ENCODE measurements at places on chromosomes 2 and 18.

GRCh38 chr18:54506516-54507261 is 84.4 kb upstream of the DYNAP start:
- H3K4me1 ChIP-seq: no peaks in the 10 kb centered on the region
- no peak for DNase-seq
- no peaks in the 10 kb centered on the region for H3K27me3 ChIP-seq
- no peak overlapping the region for H3K4me3 ChIP-seq
- H3K27ac ChIP-seq: no peak overlapping the region

DNA sequence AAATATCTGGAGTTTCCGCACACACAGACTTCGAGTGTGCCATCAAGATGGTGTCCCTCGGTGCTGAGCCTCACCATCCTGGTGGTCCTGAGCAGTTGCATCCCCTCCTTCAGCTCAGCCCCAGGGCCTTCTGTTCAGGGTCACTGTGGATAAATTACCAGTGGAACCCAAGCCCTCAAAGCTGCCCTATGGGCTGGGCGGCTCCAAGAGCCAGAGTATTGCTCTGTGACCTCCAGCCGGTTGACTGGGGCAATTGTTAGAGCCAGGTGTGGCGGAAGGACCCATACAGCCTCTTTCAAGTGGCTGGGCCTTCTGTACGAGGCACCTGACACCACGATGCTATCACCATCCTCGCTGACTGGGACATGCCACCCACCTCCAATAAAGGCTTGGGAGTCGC is 215.5 kb downstream of the GBX2 start:
- H3K36me3 ChIP-seq: no peaks in the 10 kb centered on the region
- no peak overlapping the region for H3K27ac ChIP-seq
- DNase-seq: no peak
- H3K4me3 ChIP-seq: no peak overlapping the region

DNA sequence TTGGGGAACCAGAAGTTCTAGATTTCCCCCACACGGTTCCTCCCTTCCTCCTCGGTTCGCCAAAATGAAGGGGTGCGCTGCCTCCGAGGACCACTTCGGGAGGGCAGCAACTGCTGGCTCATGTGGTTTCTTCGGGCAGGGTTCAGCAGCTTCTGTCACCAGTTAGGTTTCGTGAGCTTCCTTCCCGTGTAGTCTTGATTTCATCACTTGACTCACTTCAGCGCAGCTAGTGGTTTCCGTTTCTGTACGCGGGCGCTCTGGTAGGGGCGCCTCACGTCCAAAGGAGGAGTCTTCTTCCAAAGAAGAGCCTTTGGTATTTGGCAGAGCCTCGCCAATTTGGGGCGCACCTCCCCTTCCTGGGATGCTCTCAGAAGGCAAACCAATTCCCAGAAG is 485 bp upstream of the GALNT3 start:
- DNase-seq: peak; percentile 55
- H3K36me3 ChIP-seq: no peaks in the 10 kb centered on the region
- peak overlapping the region; percentile 98 for H3K27ac ChIP-seq
- H3K4me3 ChIP-seq: peak overlapping the region; percentile 44
- peaks cover 39% of the 10 kb centered on the region for H3K4me1 ChIP-seq

GRCh38 chr2:60885683-60886082 is 4.3 kb downstream of the REL start:
- no peak overlapping the region for H3K4me3 ChIP-seq
- H3K27me3 ChIP-seq: no peaks in the 10 kb centered on the region
- H3K27ac ChIP-seq: no peak overlapping the region
- no peak for DNase-seq

DNA sequence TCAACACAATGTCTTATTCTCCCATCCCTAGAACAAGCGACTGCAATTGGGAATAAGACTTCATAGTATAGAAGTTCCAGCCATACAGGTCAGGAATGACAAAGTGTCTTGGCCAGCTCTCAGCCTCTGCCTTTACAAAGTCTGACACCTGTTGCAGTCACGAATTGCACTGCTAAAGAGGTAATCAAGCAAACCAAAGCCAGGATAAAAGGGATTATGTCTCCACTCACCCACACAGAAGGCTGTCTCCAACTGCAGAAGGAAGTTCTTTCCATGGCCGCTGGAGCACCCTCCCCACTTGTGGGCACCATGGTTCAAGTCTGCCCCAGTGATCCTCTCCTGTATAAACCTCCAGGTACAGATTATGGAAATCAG is 114.8 kb upstream of the PKDCC start:
- no peak for DNase-seq
- no peak overlapping the region for H3K27ac ChIP-seq
- H3K4me3 ChIP-seq: no peak overlapping the region
- H3K4me1 ChIP-seq: no peaks in the 10 kb centered on the region

DNA sequence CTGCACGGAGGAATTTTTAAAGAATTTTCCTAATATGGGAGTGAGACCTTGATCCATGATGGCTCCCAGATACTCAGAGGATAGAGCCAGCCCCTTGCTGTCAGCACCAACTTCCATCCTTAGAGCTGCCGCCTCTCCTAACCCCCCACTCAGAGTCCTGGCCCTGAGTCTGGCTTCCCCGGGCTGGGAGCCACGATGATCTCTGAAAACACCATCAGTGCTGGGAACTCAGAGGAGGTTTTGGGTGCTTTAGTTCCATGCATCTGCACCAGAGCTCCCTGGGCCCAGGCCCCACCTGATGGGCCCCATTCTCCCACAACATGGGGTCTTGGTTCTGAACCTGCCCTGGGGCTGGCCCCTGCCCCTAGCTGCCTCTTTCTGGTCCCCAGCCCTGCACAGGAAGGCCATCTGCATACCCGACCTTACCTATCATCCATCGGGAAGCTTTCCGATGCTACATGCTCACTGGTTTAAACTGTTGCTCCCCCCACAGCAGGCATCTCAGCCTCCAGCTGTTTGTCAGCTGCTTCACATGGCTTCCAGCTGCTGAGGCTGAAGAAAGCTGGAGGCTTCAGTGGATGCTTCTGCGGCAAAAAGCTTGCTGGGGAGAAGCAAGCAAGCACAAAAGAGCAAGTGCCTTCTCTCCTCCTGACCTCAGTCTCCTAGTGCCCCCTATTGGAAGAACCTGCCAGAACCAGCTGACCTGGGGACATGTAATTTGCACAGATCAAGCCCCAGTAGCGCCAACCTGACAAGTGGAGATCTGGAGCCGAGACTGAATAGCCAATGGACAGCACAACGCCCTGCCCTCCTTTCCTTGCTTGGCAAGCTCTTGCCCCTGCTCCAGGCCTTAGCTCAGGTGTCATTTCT is 24.2 kb upstream of the RHOB start:
- peaks cover 34% of the 10 kb centered on the region for H3K4me1 ChIP-seq
- H3K36me3 ChIP-seq: no peaks in the 10 kb centered on the region
- H3K27ac ChIP-seq: peak overlapping the region; percentile 59
- no peaks in the 10 kb centered on the region for H3K27me3 ChIP-seq
- no peak overlapping the region for H3K4me3 ChIP-seq

DNA sequence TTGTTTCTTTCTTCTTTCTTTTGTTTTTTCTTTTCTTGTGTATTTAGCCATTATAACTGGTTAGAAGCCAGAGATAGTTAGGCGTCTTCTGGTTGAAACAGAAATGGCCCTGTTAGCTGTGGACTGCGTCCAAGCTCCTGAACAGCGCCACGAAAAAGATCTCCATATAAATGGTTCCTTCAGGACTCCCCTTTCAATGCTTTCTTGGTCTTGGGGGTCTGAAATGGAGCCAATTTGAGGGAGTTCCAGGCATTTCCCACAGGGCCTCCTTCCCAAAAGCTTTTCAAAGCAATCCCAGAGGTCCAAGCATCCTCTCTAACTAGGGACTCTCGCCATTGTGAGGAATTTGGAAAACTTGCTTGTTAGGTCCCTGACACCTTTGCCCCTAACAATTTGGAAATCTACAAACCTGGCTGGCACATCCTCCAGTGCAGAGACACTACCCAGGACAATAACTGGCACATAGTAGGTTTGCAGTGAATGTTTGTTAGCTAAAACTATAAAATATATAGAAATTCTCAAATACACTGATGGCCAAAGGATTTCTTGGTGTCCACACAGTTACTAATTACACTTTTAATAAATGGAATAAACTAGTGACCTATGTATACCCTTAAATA is 80.1 kb downstream of the MYCN start:
- H3K36me3 ChIP-seq: no peaks in the 10 kb centered on the region
- H3K4me3 ChIP-seq: no peak overlapping the region
- H3K27ac ChIP-seq: no peak overlapping the region
- H3K27me3 ChIP-seq: peaks cover under 1% of the 10 kb centered on the region
- no peaks in the 10 kb centered on the region for H3K4me1 ChIP-seq

- no peaks in the 10 kb centered on the region for H3K27me3 ChIP-seq
- peaks cover 14% of the 10 kb centered on the region for H3K4me1 ChIP-seq
- no peaks in the 10 kb centered on the region for H3K36me3 ChIP-seq
- no peak overlapping the region for H3K27ac ChIP-seq
- no peak overlapping the region for H3K4me3 ChIP-seq
Measured at GRCh38 chr18:49400398-49401072, 59.9 kb downstream of the DYM start.

GRCh38 chr18:23949863-23950262 is 64.7 kb upstream of the TTC39C start:
- no peak for DNase-seq
- no peak overlapping the region for H3K27ac ChIP-seq
- H3K4me3 ChIP-seq: no peak overlapping the region
- H3K36me3 ChIP-seq: no peaks in the 10 kb centered on the region

DNA sequence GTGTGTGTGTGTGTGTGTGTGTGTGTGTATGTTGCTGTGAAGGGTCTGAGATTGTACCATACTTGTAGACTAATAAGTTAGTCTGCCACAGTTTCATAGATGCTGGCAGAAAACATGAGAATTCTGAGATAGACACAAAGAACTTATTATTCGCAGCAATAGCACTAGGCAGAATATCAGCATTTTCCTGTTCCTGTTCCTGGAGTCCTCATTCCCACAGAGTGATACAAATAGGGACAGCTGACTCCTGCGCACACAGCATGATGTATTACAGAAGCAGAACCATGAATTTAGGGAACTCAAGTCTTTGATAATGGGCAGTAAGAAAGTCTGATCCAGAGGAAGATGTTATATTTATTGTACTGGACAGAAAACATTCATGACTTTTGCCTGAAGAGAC is 1466.3 kb downstream of the DPP10 start:
- no peaks in the 10 kb centered on the region for H3K27me3 ChIP-seq
- H3K4me1 ChIP-seq: no peaks in the 10 kb centered on the region
- no peak overlapping the region for H3K27ac ChIP-seq
- no peaks in the 10 kb centered on the region for H3K36me3 ChIP-seq

DNA sequence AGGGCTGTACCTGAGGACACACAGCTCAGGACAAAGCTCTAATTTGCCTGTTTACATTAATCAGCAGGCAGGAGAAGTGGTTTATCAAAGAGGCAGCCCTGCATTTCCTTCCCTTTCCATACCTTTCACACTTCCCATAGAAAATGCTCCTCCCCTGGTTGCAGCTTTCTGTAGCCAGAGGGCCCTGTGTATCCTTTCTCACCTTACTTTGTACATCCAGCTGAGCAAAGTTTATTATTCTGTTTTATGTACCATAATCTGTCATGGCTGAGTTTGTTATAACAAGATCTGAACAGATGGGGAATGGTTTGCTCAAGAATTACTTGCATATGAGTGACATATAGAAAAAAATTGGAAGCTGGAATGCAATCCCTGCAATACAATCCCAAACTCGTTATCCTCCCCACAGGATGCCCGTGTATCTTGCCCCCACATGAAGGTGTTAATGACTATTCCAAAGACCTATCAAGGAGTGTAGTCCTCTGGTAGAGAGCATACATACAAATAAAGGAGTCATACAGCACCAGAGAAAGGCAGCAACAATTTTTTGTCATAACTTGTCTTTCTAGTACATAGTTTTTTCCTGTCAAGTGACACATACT is 1025.8 kb upstream of the KLHL29 start:
- no peaks in the 10 kb centered on the region for H3K4me1 ChIP-seq
- H3K27ac ChIP-seq: no peak overlapping the region
- no peaks in the 10 kb centered on the region for H3K36me3 ChIP-seq
- H3K4me3 ChIP-seq: no peak overlapping the region

- no peaks in the 10 kb centered on the region for H3K27me3 ChIP-seq
- H3K36me3 ChIP-seq: no peaks in the 10 kb centered on the region
- no peaks in the 10 kb centered on the region for H3K4me1 ChIP-seq
- no peak overlapping the region for H3K4me3 ChIP-seq
- H3K27ac ChIP-seq: no peak overlapping the region
Measured at GRCh38 chr2:217740178-217740577, 262.6 kb downstream of the TNS1 start.

DNA sequence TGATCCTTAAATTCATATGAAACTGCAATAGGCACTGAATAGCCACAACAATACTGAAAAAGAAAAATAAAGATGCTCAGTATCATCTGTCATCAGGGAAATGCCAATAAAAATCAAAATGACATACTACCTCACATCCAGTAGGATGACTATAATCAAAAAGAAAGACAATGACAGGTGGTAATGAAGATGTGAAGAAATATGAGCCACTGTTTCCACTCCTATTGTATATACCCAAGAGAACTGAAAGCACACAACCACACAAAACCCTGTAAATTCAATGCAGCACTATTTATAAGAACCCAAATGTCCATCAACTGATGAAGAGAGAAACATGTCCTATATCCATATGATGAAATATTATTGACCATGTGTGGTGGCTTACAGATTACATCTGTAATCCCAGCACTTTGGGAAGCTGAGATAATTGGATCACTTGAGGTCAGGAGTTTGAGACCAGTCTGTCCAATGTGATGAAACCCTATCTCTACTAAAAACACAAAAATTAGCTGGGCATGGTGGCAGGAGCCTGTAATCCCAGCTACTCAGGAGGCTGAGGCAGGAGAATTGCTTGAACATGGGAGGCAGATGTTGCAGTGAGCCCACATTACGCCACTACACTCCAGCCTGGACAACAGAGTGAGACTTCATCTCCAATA is 39.9 kb downstream of the MAP3K2 start:
- H3K4me3 ChIP-seq: no peak overlapping the region
- DNase-seq: no peak
- H3K27me3 ChIP-seq: no peaks in the 10 kb centered on the region
- no peaks in the 10 kb centered on the region for H3K36me3 ChIP-seq
- H3K4me1 ChIP-seq: peaks cover 20% of the 10 kb centered on the region

DNA sequence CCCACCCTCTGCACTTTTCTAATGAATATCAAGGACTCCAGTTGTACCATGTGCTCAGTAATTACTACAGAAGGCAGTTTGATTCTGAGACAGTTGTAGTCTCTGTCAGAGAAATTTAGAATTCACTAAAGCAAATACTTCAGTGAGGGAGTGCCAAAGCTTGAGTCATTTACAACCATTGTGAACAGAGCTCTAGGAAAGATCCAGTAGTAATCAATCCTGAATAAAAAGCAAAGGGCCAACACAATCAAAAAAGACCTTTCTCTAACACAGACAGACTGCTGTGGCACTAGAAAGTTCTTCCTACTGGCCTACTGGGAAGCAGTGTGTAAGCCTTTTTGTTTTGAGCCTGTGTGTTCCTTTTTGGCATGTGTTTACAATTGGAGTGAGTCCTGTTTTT is 135.6 kb upstream of the UNC80 start:
- H3K4me1 ChIP-seq: peaks cover 5% of the 10 kb centered on the region
- no peak overlapping the region for H3K4me3 ChIP-seq
- no peak overlapping the region for H3K27ac ChIP-seq
- no peaks in the 10 kb centered on the region for H3K36me3 ChIP-seq
- H3K27me3 ChIP-seq: no peaks in the 10 kb centered on the region
